Stimulated activated CD8-positive, alpha-beta memory T cell treated with anti-CD3 and anti-CD28 coated beads, Interleukin-4, amount 100 ng/mL, for 24 hours (primary cell): ENCODE measurements at places on chromosomes 2 and 18.

DNA sequence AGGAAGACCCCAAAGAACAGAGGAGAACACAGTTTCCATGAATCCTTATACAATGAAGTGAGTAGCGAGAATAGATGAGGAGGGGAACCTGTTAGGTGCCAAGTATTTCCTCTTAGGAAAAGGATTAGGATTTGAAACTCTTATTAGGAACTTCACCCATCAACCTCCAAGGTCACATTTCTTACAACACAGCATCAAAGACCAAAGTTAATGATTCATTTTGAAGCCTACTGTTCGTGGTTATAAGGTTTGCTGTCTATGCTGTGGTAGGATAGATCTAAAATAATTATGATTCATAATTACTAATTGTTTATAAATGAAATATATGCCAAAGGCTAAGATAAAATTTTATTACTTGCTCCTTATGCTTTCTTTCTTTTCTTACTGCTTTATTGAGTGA lies 6.1 kb downstream of the CFAP221 start:
- no peak for DNase-seq

GRCh38 chr2:80054346-80054675 lies 250.2 kb downstream of the LRRTM1 start:
- DNase-seq: no peak

GRCh38 chr18:62347089-62347506 lies 22.0 kb downstream of the TNFRSF11A start:
- DNase-seq: no peak

DNA sequence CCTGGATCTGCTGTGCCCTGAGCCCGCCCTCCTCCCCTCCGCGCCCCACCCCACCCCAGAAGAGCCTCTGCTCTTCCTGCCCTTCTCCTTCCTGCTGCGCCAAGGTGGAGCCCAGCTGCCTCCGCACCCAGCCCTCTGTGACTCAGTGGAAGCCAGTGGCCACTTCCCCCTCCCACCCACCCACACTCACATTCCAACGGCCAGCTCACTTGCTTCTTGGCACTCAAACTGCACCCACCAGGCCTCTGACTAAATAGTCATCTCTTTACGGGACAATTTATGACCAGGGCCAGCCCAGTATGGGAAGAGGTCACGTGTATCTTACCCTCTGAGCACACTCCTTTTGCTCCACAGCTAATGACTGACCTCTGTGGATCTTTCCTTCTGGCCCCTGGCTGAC lies 150.4 kb upstream of the SLC1A4 start:
- DNase-seq: no peak

DNA sequence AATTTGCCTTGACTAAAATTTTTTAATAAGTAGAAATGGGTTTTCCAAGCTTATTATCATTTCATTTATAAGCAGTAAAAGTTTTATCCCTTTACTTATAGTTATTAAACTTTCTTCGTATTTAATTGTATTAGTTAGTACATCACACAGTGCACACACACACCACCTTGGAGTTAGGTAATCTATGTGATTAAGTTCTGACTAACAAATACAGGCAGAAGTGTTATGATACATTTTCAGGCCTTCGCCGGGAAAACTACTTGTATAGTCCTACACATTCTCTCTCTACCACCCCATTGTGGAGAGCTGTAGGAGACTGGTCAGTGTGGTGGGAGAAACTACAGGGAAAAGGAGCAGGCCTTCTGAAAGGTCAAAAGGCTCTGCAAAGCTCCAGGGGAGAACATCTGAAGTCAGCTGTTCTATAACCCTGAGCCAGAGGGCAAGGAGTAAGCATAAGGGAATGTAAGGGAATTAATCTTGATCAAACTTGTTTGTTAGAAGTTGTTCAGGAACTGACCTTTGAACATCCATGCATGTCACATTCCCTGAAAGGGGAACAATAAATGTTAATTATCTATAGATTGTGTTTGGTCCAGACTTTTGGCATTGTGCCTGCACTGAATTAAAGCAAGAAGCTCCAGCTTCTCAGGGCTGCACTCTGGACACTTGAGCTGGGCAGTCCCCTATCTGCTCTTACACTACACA lies 231.7 kb downstream of the FSIP2 start:
- DNase-seq: no peak
